ENCODE measurements at places on chromosomes 3 and 15.
A peak's percentile ranks its signal among the peaks of the same experiment; 100 is the strongest.

DNA sequence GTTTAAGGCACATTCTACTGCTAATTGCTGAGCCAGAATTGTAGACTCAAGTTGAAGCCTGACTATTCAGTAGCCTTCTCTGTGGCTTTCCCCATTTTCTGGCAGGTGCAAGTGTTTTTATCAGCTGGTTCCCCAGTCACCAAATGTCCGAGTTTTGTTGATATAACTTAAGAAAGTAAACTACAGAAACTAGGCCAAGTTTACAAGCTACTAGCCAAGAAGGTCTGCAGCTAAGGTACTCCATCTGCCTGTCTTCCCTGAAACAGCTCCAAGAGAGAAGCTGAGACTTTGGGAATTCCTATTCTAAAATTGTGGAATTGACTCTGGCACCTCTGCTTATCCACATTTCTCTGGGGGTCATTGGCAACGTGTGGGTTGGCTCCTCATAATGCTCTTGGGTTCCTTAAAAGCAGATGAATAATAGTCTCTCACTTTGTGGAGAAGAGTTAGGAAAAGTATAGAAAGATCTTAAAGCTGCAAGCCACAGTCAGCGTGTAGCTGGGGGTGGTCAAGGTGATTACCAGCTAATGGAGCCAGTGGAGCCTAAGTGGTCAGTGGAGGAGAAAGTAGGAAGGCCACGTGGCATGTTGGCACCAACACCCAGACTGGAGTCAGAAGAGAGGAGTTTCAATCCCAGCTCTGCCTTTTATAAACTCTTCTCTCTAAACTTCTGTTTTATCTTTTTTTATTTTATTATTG lies 128.8 kb downstream of the PEX5L start:
- DNase-seq, result no peak

DNA sequence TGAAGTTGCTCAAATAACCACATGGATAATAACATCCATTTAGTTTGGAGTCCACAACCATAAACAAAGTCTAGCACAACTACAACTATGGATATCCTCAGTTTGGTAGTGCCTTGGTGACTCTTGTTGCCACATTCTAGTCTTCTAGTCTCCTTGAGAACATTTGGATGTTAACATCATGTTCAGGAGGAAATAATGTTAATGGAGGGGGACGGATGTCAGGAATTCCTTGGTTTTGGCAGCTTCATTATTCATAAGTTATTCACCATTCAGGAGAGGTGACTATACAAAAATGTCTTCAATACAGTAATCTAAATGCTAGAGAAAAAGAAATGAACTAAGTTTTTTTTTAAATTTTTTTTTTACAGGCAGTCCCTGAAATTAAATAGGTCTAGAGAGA lies 26.4 kb upstream of the GABPB1 start:
- DNase-seq, result no peak

- no peak for DNase-seq
Observed at GRCh38 chr3:136645915-136646314, 106.3 kb downstream of the STAG1 start.

- no peak for DNase-seq
Observed at GRCh38 chr3:23865595-23866396, 51.0 kb downstream of the NKIRAS1 start.

DNA sequence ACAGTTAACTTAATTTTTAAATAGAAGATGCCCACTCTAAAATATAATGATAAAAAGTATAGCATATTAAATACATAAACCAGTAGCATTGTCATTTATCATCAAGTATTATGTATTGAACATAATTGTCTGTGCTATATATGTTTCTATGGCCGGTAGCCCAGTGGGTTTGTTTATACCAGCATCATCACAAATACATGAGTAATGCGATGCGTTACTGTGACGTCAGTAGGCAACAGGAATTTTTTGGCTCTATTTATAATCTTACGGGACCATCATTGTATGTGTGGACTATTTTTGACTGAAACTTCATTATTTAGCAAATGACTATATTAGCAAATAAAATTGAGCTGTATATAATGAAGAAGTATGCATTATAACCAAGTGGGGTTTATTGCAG lies 82.1 kb downstream of the FLNB start:
- no peak for DNase-seq

- DNase-seq, result no peak
Observed at GRCh38 chr15:73183071-73183470, 130.8 kb downstream of the NEO1 start.

DNA sequence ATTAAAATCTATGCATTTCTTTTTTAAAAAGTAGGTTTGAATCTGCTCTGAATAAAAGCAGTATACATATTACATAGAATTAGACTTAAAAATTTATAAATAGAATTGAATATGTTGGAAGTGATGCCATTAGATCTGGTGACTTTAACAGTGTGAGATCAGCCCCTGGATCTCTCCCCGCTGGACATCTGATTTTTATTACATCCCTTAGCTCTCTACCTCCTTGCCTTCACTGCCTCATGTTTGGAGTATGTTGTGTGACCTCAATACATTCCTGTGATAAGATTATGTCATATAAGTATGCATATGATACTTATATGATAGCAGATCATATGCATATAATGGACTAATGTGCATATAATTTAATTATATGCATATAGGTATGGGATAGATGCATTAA lies 643.4 kb upstream of the NR2F2 start:
- DNase-seq, result no peak

DNA sequence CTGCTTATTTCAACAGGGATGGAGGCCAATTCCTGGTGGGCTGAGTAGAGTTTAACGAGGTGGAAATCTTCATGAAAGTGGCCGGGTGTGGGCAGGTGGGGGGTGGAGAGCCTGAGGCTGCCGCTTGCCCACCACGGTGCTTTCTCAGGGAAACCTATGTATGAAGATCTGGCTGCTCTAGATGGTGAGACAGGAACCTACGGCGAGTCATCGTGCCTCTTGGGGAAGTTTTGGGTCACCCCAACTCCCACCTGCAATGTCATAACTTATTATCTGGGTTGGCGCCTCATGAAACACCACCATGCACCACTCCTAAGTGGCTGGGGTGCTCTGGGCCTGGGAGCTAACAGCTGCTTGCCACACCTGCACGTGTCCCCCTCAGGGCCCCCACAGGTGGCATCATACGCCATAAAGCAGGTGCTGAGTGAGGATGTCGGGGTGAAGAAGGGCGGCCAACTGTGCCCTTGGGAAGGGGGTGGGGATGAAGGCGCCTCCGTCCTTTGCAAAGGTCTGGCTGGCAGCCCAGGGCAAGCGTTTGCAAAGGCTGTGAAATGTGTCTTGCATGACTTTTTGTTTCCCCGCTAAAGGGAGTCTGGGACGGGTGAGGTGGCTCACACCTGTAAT lies 27.9 kb upstream of the SNRPA1 start:
- DNase-seq, result no peak

- DNase-seq, result peak; percentile 28
Observed at GRCh38 chr3:172046268-172046915, 7.0 kb downstream of the FNDC3B start.

- DNase-seq, result peak; percentile 62
Observed at GRCh38 chr15:23035964-23036566, 3.3 kb downstream of the TUBGCP5 start.

DNA sequence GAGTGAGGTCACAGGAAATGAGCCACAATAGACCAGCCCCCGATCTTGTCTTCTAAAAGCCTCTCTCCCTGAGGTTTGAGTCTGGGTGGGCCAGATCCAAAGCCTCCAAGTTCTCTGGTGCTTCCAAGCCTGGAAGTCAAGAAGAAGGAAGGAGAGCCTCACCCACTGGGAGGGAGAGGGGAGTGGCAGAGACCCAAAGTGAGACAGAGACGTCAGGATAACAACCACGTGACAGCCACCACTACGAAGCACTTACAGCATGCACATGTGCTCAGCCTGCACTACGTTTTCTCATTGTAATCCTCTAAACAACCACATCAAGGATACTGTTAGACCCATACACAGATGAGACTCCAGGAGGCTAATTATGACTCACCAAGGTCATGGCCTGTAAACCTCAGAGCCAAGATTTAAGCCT lies 197.3 kb upstream of the LINGO1 start:
- DNase-seq, result no peak

- DNase-seq, result no peak
Observed at GRCh38 chr3:4380013-4380412, 76.8 kb downstream of the SETMAR start.

- DNase-seq, result no peak
Observed at GRCh38 chr3:47410801-47411646, 30.2 kb downstream of the PTPN23 start.

GRCh38 chr3:30913176-30913575 lies 18.7 kb upstream of the GADL1 start:
- no peak for DNase-seq

- no peak for DNase-seq
Observed at GRCh38 chr15:83380059-83380458, 67.1 kb upstream of the SH3GL3 start.

DNA sequence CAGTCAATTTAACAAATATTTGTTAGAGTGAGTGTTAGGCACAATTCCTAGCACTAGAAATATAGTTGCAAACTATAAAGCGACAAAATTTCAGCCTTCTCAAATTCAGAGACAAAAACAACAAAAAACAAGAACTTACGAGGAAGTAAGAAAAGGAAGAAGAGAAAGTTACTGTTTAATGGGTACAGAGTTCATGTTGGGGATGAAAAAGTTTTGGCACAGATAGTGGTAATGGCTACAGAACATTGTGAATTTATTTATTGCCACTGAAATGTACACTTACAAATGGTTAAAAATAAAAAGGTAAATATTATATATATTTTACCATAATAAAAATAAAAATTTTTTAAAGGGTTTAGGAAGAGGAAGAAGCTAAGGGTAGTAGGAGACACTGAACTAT lies 21.3 kb downstream of the CCDC14 start:
- no peak for DNase-seq

- peak; percentile 3 for DNase-seq
Observed at GRCh38 chr15:98952381-98952803, 55.2 kb downstream of the PGPEP1L start.

DNA sequence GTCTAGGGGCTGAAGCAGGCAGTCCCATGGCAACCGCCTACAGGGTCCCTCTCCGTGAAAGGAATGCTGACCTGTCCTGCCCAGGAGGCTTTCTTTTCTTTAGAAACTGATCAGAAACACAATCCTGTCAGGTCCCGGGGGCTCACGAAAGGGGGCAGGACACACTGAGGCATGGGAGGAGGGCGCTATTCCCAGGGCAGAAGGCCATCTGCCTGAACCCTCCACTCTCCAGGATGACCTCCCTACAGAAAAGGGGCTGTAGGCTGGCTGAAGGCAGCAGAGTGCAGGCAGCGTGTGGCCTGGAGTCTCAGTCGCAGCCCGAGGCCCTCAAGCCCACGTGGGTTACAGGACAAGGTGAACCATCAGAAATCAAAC lies 18.4 kb upstream of the LRRK1 start:
- no peak for DNase-seq

GRCh38 chr15:78210349-78210717 lies 24.0 kb downstream of the ACSBG1 start:
- DNase-seq, result no peak

- no peak for DNase-seq
Observed at GRCh38 chr3:76576201-76576600, 463.7 kb upstream of the ROBO2 start.

DNA sequence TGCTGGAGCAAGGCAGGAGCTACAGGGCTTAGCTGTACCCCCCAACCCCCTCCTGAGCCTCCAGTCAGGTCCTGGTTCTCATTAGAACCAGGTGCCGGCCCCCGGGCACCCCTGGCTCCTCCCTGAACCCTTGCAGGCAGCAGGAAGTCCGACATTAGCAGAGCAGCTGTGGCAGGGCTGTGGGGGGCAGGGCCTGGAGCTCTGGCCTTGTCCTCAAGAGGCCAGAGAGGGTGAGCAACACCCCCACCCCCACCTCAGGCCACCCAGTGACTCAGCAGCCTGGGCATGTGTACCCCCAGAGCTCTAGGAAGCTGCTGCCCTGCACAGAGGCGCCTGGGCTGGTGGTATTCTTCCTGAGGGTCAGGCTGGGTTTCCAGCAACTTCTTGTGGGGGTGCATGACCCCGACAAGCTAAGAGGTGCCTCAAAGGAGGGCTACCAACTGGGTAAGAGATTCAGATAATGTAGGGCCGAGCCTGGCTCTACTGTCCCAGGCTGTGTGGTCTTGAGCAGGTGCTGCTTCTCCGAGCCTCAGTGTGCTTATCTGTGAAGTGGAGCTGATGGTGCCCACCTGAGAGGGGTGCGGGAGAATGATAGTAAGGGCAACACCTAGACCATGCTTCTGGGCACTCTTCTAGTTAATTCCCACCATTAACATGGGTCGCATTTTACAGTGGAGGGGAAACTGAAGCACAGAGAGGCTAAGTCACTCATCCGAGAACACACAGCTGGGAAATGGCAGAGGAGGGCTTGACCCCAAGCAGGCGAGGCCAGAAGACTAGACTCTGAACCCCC lies 16.0 kb downstream of the H1-8 start:
- no peak for DNase-seq

- DNase-seq, result no peak
Observed at GRCh38 chr15:42628761-42629160, 53.4 kb downstream of the STARD9 start.

- DNase-seq, result no peak
Observed at GRCh38 chr3:170259907-170260306, 37.7 kb downstream of the PRKCI start.

DNA sequence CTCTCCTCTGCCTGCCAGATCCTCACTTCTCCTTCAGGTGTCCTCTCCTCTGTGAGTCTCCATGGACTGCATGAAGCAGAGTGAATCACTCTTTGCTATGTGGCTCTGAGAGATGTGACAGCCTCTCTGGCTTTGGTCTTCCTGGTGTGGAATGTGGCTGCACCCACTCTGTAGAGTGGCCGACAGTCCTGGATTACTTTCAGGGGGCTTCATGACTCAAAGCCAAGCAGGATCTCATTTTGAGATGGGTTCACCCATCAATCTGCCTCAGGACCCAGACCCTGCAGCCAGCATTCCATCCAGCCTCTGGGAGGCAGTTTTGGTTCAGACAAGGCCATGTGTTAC lies 221.9 kb upstream of the LYSMD4 start:
- DNase-seq, result no peak

- no peak for DNase-seq
Observed at GRCh38 chr15:99110581-99111320, 5.9 kb downstream of the SYNM start.

DNA sequence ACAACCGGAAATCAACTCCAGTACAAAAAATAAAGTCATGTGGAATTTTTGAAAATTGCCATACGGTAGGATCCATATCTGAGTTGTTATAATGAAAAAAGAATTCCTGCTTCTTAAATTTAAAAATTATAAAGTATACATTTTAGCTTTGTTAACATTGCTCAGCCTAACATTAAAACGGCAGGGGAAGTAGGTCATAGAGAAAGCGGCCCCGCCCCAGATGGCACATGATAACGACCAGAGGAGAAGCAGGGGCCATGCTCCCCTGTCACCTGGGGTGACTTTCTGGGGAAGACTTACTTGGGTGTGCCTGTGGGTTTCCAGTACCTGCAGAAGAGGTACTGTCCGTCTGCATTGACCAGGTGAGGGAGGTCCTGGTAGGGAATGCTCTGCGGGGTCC lies 921 bp downstream of the MGLL start:
- DNase-seq, result no peak

GRCh38 chr15:72992841-72993252 lies 59.4 kb upstream of the NEO1 start:
- DNase-seq, result no peak

GRCh38 chr15:34366271-34367065 lies 528 bp downstream of the LPCAT4 start:
- peak; percentile 37 for DNase-seq
